GM18507 (cell line): ENCODE measurements at places on chromosomes 7 and 10.
A peak's percentile ranks its signal among the peaks of the same experiment; 100 is the strongest.

- DNase-seq: no peak
These were observed 285.1 kb downstream of the ZEB1 start for GRCh38 chr10:31604096-31604495.

DNA sequence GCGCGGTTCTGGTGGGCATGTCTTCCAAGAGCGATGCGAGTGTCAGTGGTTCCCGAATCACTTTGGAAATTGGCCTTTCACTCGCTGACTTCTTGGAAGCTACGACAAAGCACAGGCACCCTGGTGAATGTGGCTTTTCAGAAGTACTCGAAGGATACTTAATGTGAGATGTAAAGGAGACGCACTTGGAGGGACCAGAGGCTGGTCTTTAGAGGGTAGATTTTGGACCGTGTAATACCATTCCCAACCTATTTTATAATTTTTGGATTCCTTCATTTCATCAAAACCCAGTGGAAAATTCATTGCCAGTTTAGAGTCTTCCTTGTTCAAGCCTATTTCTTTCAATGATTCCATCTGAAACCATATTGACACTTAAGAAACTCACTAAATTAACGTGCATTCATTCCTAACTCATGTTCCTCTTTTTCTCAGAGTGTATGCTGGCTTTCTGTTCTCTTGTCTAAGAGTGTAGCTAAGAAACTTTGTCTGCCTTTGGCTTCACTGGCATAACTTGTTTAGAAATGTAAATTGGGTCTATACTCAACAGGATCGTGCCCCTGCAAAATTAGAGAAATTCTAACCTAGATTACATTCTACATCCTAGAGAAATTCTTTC lies 645 bp upstream of the COPG2 start:
- DNase-seq: no peak

DNA sequence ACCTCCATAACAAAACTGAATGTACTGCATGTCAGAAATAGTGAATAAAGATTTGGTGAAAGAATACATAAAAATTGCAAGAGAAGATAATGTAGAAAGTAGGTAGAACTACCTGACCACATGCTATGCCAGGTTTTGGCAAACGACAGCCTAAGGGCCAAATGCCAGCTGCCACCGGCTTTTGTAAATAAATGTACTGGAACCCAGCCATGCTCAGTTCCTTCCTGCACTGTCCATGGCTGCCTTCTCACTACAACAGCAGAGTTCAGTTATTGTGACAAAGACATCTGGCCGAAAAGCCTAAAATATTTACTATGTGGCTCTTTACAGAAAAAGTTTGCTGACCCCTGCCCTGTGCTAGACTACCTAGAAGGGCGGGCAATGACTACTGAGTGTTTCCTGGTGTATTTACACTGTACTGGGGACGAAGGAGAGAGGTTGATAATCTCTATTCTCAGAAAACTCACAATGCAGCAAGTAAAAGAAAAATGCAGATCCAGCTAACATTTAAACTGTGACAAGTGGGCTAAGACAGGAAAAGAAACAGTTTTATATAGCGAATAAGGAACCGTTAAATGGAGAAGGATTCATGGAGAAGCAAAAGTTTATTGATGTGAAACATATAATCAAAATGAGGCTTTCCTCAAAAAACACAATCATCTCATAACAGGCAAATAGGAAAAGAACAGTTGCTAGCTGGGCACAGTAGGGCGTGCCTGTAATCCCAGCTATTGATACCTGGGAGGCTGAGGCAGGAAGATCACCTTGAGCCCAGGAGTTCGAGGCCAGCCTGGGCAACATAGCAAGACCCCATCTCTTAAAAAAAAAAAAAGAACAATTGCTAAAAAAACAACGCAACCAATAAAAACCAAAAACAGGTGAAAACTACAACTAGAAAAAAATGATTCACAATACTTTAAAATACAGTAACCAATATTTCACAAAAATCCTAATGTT lies 13.7 kb downstream of the KIN start:
- no peak for DNase-seq

DNA sequence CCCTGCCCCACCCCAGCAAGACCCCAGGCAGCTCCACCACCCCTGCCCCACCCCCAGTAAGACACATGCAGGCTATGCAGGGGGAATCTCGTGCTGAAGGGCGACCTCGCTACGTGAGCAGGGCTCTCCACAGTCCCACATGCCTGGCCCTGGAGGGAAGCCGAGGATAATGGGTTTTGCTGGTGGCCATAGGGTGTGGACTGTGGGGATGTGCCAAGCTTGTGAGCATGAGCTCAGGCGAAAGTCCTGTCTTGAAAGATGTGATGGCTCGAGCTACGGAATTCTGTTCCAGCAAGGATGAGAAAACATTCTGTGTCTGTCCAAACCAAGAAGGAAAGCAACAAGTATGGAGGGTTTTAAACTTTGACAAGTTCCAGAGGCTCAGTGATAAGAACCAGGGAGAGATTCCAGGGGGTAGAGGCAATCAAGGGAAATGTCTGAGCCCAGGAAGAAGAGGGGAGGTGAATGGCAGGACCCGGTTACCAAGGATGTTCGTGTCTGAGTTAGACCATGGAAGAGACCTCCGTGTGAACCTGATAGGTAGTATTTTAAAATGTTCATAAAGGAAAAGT lies 63.1 kb downstream of the PYROXD2 start:
- no peak for DNase-seq

GRCh38 chr7:95509199-95509598 lies 23.5 kb downstream of the ASB4 start:
- DNase-seq: no peak

DNA sequence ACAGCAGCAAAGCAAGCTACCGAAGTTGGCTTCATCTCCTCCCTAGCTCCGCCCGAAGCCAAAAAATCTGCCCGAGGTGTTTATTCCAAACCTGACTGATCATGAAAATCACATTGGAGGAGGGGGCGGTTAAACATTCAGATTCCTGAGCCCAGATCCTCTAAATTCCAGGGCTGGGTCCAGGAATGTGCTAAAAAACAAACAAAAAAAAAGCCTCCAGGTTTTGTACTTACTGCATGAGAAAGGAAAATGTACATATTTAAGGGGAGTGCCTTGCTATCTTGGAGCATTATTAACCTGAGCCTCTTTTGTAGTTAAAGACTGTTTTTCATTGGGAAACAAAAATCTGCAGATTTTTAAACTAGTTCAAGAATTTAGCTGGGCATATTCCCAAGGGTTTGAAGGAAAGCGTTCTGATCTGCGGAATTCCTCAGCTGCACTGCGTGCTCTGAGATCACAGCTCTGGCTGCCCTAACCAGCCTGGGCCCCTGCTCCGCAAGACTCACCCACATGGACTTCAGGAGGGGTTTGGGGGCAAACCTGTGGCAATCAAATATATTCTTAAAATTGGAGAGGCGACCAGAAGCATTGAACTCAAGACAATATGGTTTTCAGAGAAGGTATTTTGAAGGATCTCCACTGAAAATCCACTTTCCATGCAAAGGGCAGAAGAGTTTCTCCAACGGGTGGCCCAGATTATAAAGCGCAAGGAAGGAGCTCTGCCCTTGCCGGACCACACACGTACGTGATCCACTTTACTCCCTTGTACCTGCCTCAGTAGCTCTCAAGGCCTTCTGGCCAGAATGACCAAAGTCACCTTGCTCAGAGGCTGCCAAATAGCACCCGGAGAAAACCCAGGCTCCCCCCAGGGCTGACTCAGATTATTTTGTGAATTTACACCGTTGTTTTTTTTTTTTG lies 10.0 kb upstream of the TNS3 start:
- DNase-seq: no peak

DNA sequence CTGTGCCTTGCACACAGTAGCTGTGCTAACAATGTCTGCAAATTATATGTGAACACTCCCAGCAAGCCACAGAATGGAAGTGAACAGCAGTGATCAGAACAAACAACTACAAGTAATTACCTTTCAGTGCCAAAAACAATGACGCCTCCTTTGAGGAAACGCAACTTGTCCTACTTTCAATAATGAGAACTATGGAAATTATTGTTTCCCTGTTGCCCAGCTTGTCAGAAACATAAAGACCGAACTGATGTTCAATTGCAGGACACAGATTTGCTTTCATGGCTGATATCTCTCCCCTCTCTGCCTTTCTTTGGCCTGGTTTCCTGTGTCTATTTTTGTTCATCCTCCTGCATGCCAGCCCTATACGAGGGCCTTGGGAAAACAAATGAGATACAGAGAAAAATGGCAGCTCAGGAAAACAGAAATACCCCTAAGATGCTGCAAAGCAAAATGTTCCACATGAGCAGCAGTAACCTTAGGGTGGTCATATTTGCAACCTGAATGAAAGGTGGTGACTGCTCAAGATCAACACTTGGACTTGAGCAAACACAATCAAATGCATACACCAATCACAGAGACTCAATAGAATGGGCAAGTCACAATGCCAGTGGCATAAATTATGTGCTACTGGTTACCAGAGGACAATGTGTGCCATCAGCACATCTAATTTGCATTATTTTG lies 26.8 kb downstream of the COBL start:
- DNase-seq: no peak

GRCh38 chr7:116095396-116095795 lies 64.8 kb upstream of the TFEC start:
- no peak for DNase-seq

DNA sequence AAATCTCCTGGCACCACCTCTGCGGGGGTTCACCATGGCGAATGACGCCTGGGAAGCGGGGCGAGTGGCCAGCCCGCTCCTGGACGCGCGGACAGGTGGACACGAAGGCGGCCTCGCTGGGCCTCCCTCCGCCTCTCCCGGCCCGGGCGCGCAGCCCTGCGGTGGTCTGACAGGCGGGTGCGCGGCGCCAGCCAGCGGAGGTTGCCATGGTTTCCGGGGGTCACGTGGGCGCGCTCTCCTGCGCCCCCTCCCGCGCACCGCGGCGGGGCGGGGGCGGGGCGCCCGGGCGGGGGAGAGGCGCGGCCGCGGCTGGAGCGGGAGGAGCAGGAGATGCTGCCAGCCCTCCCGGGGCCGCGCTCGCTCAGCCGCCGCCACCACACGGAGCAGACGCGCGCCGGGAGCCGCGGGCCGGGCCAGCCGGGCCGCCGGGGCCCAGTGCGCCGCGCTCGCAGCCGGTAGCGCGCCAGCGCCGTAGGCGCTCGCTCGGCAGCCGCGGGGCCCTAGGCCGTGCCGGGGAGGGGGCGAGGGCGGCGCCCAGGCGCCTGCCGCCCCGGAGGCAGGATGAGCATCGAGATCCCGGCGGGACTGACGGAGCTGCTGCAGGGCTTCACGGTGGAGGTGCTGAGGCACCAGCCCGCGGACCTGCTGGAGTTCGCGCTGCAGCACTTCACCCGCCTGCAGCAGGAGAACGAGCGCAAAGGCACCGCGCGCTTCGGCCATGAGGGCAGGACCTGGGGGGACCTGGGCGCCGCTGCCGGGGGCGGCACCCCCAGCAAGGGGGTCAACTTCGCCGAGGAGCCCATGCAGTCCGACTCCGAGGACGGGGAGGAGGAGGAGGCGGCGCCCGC lies at the start of gene PRKAR2B:
Gene PRKAR2B, plus strand, starts transcription at position 359 of the 848 bp plus-strand sequence. Its CDS starts 203 bp downstream, at position 562.
- peak; percentile 56 for DNase-seq

GRCh38 chr7:90347759-90348158 lies 1.2 kb downstream of the GTPBP10 start:
- no peak for DNase-seq

DNA sequence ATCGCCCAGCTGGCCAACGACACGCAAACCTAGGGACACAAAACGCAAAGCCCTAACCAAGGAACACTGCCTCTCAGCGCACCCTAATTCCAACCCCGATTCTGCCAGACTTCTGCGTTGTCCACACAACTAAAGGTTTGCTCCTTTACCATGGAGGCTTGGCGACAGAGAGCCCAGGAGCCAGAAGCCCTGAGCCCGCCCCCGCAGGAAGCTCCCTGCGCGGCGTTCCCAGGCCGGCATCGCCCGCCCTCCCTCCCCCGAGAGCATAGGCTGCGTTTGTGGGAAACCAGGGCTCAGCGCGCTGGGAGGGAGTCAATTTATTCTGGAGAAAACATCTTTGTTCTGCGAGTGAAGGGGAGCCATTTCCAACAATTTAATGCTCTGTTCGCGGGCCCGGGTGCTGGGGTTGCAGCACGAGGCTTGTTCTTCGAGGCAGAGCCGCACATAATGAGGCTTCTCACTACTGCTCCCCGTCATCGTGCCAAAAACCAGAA lies 103.9 kb downstream of the GRID1 start:
- DNase-seq: no peak

GRCh38 chr7:97174303-97174702 lies 56.8 kb downstream of the SDHAF3 start:
- DNase-seq: no peak

DNA sequence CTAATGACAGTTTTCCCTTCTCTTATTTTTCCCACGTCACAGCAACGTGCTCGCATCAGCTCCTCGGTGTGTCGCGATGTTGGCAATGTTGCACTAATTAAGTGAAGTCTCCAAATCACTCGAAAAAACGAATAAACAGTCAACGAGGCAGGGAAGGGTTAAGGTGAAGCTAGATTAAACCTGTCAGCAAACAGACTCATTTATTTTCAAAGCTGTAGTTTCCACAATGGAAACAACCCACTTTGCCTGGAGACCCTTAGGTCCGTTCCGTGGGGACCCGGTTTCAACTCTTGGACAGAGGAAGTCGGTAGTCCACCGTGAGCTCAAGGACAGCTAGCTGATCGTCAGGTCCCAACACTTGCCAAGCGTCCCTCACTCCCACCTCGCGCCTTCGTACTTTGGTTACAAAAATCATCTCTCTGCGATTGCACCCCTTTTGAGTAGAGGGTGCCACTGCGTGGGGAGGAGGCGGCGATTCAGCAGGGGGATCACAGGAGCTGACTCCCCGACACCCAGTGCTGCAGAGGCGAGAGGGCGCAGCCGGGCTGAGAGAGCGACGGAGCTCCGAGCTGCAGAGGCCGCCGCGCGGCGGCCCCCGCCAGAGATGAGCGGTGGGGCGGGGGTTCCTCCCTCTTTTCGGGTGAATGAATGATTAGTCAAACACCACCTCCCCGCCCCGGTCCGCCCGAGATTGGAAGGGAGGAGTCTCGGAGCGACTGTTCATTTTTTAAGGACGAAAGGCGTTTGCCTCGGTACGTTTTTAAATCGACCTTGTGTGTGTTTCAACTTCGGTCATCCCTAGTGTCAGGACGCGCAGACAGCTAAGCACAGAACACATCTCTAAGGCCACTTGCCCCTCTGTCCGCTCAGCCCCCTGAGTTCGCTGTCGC lies 1.3 kb upstream of the BMPER start:
- DNase-seq: no peak

GRCh38 chr10:2225609-2226008 lies 488.3 kb upstream of the ADARB2 start:
- no peak for DNase-seq

GRCh38 chr10:116241642-116242410 lies 31.2 kb downstream of the GFRA1 start:
- no peak for DNase-seq

DNA sequence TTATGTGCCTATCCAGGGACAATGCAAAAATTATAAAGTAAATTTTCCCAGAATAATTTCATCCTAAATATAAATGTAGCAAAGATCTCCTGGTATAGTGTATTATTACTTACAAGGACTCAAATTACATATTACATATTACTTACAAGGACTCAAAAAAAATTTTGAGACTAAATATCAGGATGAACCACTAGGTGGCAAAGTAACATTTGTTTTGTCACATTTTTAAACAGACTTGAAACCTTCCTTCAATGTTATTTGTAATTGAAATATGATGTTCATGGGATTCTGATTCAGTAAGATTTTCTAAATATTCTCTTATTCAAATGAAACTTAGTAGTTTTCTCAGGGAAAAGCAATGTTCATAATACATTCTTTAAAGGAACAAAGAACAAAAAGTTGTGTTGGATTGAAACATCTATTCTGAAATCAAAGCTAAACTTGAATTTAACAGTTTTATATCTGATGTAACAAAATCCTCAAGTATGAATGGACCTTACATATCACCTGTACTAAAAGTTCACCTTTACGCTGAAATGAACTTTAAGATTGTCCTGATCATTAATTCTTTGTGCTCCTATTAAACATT lies 74.3 kb upstream of the GNAI1 start:
- no peak for DNase-seq
